Activated gamma-delta T cell treated with Interleukin-2 at 50 U/mL for 16 hours (primary cell): ENCODE measurements at places on chromosomes 3 and 15.

- no peak for DNase-seq
Observed at GRCh38 chr3:188524052-188524451, 370.1 kb downstream of the LPP start.

DNA sequence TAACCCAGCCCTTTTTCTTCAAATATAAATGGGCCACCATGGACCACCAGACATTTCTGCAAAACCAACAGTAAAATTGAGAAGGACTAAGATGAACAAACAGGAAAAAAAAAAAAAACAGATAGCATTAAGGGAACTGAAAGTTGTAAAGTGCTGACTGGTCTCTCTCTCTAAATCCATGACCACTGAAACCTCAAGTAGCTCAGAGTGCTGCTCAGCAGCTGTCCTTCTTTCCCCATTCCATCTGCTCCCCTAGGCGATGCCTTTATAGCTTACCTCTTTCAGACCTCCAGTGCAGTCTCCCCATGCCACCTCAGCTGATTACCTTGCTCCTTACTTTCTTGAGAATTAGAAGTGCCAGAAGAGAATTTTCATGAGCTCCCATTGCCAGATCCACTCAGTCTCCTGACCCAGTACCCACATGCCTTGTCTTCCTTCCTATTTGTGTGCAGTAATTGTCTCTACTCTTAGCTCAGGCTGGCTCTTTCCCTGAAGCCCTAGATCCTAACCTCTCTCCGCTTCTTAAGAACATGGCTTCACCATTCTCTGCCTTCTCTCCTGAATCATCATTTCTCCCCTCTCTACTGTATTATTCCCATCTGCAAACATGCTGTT, 23.9 kb upstream of the XIRP1 start:
- DNase-seq = no peak

- DNase-seq = no peak
Observed at GRCh38 chr3:132210476-132211346, 106.5 kb upstream of the ACP3 start.

DNA sequence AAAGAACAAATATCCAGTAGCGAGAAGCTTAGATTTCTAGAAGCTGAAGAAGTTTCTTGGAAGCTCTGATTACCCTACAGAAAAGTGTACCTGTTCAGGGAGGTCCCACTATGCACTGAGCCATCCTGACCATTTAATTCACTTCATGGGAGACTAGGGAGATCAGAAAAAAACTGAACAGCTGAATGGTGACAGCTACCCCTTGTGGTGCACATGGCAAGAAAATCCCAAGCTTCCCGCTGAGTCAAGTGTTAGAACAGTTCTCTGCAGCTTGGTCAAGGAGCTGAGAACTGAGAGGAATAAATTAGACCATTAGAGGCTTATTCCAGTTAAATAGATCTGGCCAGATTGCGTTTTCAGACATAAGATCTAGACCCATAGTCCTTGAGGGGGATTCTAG, 197.2 kb upstream of the VEPH1 start:
- DNase-seq = no peak

GRCh38 chr3:89494734-89495133, 387.3 kb downstream of the EPHA3 start:
- DNase-seq = no peak

DNA sequence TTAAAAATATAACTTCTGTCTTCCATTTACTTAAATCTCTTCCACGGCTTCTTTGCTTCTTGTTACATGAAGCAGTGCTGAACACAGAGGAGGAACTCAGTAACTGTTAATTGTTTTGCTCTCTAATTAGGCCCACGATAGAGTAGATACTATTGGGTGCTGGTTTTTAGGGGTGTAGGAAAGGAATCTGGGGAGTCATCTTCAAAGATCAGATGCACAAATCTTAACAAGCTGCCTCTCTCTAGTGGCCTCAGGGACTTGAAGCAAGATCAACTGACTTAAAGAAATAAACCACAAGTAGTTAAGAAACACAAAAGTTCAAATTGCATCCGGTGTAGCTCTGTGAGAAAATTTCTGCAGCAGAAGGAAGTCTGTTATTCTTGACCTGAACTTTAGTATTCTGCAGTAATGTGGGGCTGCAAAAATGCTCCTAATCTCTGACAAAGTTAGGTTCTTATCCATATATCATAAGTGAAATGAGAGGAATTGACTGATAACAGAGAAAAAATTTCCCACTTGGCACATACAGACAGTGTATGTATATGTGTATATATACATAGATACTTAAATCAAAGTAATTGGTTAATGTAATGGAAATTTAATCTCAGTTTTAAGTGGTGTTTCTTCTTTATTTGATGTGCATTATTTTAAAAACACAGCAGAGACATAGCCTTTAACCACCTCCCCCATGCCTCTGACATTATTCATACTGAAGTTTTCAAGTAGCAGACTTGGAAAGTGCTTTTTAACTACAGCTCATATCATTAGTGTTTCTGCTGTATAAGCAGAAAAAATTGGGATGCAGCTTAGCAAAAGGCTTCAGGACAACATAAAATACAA, 51.8 kb downstream of the CHST2 start:
- peak; percentile 7 for DNase-seq

DNA sequence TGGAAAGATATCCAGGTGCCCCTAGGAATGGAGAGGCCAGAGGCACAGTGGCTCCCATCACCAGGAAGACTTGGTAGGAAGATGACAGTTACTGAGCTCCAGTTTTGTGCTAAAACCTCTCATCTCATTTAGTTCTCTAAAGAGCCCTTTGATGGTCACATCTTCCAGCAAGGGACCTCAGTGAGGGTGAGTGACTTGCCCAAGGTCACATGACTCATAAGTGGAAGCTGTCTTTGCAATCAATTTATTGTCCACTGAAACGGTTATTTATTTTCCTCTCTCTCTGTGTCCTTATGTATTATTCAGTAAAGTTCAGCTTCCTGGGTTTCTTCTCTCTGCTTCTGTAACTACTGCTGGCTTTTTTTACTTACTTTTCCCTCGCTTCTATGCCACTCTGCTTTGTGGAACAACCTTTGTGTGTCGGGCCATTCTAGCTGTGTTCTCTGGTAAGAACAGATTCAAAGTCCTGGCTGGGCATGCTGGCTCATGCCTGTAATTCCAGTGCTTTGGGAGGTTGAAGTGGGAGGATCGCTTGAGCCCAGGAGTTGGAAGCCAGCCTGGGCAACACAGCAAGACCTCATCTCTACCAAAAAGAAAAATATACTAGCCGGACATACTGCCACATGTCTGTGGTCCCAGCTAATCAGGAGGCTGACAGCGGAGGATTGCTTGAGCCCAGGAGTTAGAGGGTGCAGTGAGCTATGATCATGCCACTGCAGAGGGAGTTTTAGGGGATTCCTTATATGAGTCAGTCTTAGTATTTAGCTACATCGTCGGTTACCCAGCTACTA, 55.9 kb downstream of the PDIA5 start:
- no peak for DNase-seq

- DNase-seq = no peak
Observed at GRCh38 chr15:90644526-90644925, 72.6 kb upstream of the BLM start.

DNA sequence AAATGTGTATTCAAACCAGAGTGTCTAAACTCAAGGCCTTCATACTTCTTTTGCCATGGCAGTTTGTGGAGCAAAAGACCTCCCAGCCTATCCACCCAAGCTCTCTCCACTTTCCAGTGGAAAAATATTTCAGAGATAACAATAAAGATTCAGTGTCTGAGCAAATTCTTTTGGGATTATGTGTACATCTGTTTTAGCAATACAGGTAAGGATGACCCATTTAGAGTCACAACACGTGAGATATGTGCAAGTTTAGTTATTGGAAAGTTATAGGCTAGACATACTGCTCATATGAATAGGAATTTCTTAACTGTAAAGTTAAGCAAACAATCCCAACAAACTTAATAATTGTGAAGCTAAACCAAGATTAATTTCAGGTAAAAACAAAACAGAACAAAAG, 174.5 kb upstream of the LRIG1 start:
- DNase-seq = no peak

- DNase-seq = no peak
Observed at GRCh38 chr15:74621936-74622335, 6.3 kb downstream of the CLK3 start.

GRCh38 chr15:75517233-75517632, 61.9 kb downstream of the PTPN9 start:
- DNase-seq = no peak

GRCh38 chr3:80000022-80000421, 232.2 kb upstream of the ROBO1 start:
- no peak for DNase-seq

DNA sequence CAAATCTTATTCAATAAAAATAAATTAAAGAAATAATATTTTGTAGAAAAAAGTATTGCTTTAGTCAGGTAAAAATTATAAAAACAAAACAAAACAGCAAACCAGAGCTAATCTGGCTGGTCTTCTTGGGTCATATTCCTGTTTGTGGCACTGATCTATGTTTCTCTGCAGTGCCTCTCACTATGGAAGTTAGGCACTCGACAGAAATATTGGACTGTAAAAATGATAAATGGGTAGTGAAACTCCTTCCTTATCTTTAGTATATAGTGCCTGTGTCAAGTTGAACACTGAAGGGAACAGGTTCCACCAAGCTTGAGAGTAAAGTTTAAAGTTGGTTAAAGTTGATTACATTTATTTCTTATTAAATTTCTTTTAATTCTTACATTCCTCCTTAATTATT, 1195.6 kb upstream of the GBE1 start:
- DNase-seq = no peak

GRCh38 chr15:66099950-66100671, 153.4 kb downstream of the MEGF11 start:
- DNase-seq = no peak

GRCh38 chr15:67077641-67078215, 12.3 kb downstream of the SMAD3 start:
- no peak for DNase-seq

DNA sequence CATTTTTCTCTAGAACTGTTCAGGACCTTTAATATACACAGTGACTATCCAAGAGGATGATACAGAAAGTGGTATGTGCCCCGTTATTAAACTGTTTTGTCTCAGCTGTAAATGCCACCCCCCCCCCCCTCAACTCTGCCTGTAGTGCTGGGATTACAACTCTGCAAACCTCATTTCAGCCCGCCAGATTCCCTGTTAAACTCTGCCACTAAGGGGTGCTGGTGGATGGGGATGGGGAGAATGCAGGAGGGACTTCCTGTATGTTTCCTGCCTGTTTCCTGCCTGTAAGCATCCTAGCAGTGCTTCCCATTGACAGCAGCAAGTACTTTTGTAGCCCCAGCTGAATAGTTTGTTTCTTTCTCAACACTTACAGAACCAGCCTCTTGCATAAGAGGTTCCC, 301.7 kb upstream of the RORA start:
- no peak for DNase-seq
